ENCODE measurements at places on chromosomes 1 and 21.

DNA sequence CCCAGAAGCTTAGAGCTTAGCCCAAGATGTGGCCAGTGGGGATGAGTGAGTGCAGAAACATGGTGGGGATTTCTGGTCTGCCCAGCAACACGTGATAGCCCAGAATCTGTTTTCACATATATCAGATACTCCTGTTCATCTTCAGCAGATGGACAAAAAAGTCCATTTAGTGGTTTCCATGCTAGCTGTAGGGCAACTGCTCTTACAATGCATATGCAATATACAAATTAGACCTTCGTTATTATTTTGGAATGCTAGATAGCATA, 96.9 kb upstream of the SGIP1 start:
- DNase-seq: no peak

DNA sequence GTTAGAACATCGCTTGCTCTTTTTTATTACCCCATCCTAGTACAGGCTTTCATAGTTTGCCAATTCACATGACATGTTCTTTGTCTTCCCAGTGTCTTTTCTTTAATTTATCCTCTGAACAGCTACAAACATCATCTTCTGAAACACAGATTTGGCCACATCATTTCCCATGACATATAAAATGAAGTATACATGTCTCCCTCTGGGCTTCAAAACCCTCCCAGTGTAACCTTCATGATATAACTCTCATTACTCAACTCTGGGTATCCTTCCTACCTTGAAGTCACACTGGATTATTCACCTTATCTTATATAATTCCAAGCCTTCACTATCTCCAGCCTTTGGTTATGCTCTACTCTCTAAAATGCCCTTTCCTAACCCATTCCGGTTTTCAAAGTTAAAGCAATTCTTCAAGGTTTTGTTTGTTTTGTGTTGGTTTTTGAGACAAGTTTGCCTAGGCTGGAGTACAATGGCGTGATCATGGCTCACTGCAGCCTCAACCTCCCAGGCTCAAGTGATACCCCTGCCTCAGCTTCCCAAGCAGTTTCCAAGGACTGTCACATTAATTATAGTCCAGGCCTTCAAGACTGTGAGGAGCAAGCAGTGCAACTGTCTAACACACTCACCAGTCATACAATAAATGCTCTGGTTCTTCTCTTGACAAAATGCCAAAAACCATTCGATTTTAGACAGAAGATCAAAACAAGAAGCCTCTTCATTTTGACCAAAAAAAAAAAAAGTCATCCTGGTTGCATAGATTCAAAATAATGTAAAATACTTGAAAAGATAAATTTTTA, 5.8 kb downstream of the RGS1 start:
- DNase-seq: no peak

GRCh38 chr1:8328271-8328670, 10.4 kb downstream of the SLC45A1 start:
- no peak for DNase-seq

- peak; percentile 78 for DNase-seq
These were observed 21.6 kb downstream of the LDLRAP1 start for GRCh38 chr1:25564777-25565574.

- no peak for DNase-seq
These were observed 5.4 kb downstream of the UBR4 start for GRCh38 chr1:19204446-19205266.

GRCh38 chr1:15386164-15386749, 23.4 kb upstream of the EFHD2 start:
- peak; percentile 8 for DNase-seq

GRCh38 chr1:154772056-154772455, 98.0 kb downstream of the KCNN3 start:
- no peak for DNase-seq

DNA sequence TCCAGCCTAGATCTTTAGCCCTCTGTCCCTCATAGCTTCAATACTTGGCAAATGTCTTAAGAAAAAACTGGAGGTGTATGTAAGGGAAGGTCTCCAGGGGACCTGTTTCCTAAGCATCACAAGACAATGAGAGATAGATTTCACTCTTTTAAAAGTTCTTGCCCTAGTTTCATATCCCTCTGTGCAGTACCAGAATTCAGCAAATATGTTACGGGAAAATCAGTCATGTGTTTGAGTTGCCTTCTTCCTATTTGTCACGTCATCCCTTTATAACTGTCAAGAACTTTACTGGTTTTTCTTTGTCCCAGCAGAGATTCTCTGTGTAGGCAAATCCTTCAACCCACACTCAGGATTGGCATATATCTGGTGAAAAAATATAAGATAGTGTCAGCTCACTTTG, 32.3 kb downstream of the DNASE2B start:
- DNase-seq: no peak

GRCh38 chr1:26359981-26360806, 6.3 kb upstream of the CRYBG2 start:
- DNase-seq: peak; percentile 67

GRCh38 chr1:164630626-164631396, 71.8 kb downstream of the PBX1 start:
- no peak for DNase-seq

DNA sequence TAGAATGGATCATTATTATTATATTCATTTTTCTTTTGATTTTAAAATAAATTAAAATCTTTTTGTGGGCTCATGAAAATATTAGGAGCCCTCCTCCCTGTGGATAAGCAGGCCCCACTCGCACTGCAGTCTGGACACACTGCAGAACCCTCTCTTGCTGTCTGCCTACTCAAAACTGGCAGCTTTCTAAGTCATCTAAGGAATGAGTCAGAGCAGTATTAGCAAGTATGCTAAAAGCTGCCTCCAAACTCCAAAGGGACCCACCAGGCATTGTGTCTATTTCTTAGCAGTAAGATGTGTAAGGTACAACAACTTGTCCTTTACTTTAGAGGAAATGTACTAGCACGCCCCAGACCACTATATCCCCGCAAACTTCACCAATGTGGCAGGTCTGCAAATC, 108.8 kb downstream of the SYF2 start:
- peak; percentile 49 for DNase-seq

GRCh38 chr1:186244825-186245224, 130.2 kb downstream of the TPR start:
- DNase-seq: peak; percentile 15

- DNase-seq: no peak
These were observed 27.6 kb downstream of the FAAH start for GRCh38 chr1:46421739-46422138.

DNA sequence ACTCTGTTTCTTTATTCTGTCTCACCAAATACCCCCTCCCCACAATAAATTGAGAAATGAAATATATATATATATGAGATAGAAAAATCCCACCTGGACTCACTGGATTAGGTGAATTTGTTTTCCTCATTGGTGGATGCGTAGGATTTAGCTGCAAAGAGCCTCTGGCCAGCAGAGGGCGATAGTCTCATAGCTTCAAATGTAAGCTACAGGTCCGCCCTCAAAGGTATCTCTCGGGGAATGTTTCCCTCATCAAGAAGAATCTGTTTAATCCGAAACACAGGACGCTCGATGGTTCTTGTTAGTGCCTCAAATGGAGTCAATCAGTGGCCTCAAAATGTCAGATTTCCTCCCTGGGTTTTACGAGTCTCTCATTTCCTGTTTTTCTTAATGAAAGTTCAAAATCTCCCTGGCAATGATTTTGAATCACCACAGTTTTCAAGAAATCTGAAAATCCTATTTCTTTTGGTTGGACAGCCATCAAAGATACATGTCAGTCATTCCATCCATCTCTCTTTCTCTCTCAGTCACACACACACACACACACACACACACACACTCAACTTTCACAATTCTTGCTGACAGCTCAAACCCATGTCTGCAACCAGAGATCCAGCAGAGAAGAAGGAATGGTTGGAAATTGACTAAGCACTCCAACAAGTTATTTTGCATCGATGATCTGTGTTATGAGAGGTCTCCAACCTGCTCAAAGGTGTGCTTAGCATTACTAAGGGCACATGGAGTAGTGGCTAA, 13.9 kb upstream of the CAMK1G start:
- peak; percentile 90 for DNase-seq

- peak; percentile 55 for DNase-seq
These were observed 15.0 kb upstream of the PTPN14 start for GRCh38 chr1:214566158-214567104.

- DNase-seq: no peak
These were observed 1.9 kb downstream of the SLC6A9 start for GRCh38 chr1:44029260-44029910.

GRCh38 chr1:37629726-37630425, 4.8 kb downstream of the RSPO1 start:
- no peak for DNase-seq

DNA sequence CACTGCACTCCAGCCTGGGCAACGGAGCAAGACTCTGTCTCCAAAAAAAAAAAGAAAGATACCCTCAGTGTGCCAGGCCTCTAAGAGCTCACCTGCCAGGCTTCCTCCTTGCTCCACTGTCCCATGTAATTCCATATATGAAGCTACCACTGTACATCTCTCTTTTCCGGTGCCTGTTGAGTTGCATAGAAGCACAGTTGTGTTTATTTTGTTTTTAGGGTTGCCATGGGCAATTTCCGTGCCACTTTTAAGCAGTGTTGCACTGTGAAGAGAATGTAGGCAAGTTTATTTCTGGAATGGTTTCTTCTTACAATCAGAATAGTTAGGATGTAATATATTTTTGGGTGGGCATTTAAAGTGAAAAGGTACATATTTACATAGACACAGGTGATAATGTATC, 23.3 kb downstream of the MR1 start:
- DNase-seq: no peak

GRCh38 chr1:154446292-154446691, 41.1 kb downstream of the IL6R start:
- DNase-seq: no peak

DNA sequence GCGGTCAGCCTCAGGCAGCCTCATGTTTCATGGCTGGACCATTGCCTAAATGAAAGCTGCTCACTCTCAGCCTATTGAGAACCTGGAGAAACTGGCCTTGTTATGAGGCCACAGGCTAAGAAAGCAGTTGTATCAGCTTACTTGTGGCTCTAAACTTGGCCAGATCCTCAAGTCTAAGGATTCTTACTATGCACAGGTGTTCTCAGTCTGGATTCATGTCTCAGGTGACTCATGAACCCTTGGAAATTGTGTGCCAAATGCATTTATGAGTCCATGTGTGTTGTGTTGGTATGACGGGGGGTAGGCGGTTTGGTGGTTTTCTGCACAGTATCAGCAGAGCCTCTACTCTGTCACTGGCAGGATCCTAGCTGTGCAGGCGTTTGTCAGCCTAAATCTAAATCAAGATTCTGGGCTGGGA, 90.4 kb downstream of the ROR1 start:
- DNase-seq: no peak

DNA sequence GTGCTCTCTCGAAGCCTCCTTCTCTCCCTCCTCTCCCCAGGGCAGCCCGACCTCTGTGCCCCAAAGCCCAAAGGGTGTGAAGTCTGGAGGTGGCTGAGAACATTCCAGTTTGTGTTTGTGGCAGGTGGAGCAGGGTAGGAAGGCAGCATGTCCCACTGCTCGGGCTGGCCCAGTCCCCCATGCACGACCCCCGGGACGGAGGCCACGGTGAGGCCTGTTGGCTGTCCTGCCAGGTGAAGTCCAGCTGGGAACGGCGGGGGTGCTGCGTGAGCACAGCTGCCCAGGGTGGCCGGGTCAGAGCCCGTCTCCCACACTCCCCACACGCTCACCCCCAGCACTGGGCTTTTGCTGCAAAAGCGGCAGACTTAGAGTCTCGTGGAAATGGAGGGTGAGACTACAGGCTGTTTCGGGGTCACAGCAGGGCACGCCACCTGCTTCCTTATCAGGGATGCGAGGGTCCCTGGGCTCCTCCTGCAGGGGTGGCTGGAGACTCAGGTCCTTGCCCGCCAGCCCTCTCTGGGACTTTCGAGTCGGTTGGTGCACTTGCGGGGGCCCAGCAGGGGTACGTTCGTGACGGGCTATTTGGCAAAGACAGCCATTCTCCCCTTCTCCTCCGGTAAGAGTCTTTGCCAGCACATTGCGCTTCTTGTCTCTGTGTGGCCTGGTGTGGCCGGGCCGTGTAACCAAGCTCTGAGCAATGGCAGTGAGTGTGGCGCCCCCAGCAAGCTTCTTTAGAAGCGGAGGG, 40.3 kb downstream of the MORN1 start:
- no peak for DNase-seq

GRCh38 chr21:31520561-31521098, 138.9 kb upstream of the SOD1 start:
- DNase-seq: no peak

- DNase-seq: peak; percentile 36
These were observed 34.1 kb downstream of the BMP8A start for GRCh38 chr1:39525366-39526165.

DNA sequence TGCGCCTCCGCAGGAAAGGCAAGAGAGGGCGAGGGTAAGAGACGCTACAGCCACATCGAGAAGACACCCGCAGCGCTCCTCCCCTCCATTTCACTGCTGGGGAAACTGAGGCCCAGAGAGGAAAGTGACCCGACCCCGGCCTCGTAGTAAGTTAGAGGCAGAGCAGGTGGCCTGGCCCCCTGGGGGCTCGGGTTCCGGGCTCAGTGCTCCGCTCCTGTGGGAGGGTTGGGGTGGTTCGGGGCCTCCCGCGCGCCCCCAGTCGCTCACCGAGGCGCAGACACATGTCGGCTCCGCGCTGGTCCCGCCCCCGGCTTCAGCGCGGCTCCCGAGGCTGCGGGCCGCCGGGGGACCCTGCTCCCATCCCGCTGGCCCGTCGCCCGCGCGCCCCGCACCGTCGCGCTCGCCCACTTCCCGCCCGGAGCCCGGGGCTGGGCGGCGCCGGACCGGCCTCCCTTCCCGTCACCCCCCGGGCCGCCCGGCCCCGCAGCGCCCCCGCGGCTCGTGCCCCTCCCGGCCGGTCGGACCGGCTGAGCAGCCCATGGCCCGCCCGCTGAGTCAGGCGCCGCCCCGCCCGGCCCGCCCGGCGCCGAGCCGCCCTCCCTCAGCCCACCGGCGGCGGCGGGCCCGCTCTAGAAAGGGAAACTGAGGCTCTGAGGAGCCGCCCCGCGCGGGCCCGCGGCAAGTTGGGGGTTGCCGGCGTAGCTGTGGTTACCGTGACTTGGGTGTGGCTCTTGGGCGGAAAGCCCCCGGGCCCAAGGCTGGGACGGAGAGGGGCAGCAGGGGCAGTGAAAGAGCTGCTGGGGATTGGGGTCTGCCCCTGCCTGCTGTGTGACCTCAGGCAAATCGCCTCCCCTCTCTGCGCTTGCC, at the start of gene TMEM54:
TMEM54 (minus strand) TSS at position 434 of the 867 bp plus-strand sequence; CDS start at position 283, 151 bp downstream.
- DNase-seq: no peak

- no peak for DNase-seq
These were observed 85.5 kb downstream of the NGF start for GRCh38 chr1:115252585-115252984.

DNA sequence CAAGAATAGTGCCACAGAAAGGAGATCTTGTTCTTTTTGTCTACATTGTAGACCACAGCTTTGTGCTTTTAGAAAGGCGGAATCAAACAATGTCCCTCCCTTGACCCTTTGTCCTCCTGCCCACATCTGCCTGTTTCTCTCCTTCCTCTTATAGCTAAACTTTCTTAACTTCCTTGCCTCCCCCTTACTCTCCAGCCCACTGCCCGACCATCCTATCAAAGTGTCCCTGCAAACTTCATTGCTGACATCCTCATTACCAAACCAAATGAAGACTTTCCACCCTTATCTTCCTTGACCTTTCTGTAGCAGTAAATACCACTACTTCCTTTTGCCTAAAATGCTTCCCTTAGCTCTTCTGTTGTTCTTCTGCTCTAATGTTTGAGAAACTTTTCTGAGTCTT, 5.0 kb downstream of the SELP start:
- DNase-seq: no peak
